Thoracic aorta (tissue), 2 donors: ENCODE measurements at places on chromosomes 7 and 10. TPM values are rescaled to one million over a fixed set of nuclear protein-coding genes. Genes with fewer than 3 reads are reported as not detected.
A peak's percentile ranks its signal among the peaks of the same experiment; 100 is the strongest.

DGKB gene
- total RNA-seq, result not detected

GRCh38 chr7:155638366-155638765, 6.1 kb upstream of the RBM33 start:
- no peak overlapping the region for H3K27ac ChIP-seq
- peaks cover 1% of the 10 kb centered on the region for H3K4me1 ChIP-seq
- DNase-seq, result no peak
- H3K4me3 ChIP-seq, result no peak overlapping the region
- no peaks in the 10 kb centered on the region for H3K27me3 ChIP-seq

- no peaks in the 10 kb centered on the region for H3K36me3 ChIP-seq
- no peaks in the 10 kb centered on the region for H3K27me3 ChIP-seq
- no peak overlapping the region for H3K27ac ChIP-seq
- no peak overlapping the region for H3K4me3 ChIP-seq
Measured at GRCh38 chr7:152572101-152572500, 103.8 kb downstream of the XRCC2 start.

TMEM176A gene
- 23.4 TPM for total RNA-seq

- H3K4me1 ChIP-seq, result peaks cover 4% of the 10 kb centered on the region
- no peak for DNase-seq
- peak overlapping the region; percentile 82 for H3K4me3 ChIP-seq
- H3K27me3 ChIP-seq, result no peaks in the 10 kb centered on the region
- no peak overlapping the region for H3K27ac ChIP-seq
- no peaks in the 10 kb centered on the region for H3K36me3 ChIP-seq
Measured at GRCh38 chr10:60778971-60779796, 906 bp downstream of the CDK1 start.

- no peaks in the 10 kb centered on the region for H3K27me3 ChIP-seq
- H3K4me3 ChIP-seq, result peak overlapping the region; percentile 27
- H3K4me1 ChIP-seq, result peaks cover 41% of the 10 kb centered on the region
- DNase-seq, result peak; percentile 26
Measured at GRCh38 chr10:100370714-100371481, 23.9 kb downstream of the SCD start.

DNA sequence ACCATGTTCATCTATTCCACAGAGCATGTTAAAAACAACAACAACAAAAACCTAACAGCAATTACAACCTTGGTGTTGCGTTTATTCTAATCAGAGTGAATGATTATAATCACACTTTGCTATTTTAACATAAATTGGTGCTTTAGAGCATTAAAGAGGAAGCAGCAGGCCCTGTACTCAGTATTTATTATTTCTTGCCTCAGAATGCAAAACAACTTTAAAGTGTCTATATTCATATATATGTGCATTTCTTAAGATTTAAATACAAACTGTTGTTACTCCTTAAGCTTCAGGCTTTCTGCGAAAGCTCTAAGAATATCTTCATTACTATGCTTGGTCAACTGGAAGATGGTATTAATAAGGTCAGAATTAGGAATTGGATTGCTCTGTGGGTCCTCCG, 21.5 kb downstream of the ARL5B start:
- no peaks in the 10 kb centered on the region for H3K4me1 ChIP-seq
- H3K27me3 ChIP-seq, result no peaks in the 10 kb centered on the region
- no peaks in the 10 kb centered on the region for H3K36me3 ChIP-seq
- H3K4me3 ChIP-seq, result no peak overlapping the region
- no peak overlapping the region for H3K27ac ChIP-seq

DNA sequence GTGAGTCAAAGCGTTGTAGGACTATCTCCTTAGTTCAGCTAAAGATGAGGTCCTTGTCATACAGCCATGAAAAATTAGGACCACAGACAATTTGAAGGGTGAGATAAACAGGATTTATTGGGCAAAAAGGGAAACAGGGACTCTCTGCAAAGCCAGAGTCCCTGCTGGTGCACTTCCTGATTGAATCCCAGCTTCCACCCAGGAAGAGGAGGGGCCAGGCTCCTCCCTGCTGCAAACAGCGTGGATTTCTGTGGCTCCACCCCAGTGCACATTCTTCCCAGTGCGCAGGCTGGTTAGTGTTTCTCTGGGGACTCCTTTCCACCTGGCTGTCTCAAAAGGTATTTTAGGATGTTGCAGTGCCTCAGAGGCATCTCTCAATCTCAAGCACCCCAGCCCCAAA, 165.4 kb upstream of the YAE1 start:
- no peak overlapping the region for H3K4me3 ChIP-seq
- no peaks in the 10 kb centered on the region for H3K4me1 ChIP-seq
- H3K27me3 ChIP-seq, result no peaks in the 10 kb centered on the region
- H3K27ac ChIP-seq, result no peak overlapping the region

GRCh38 chr10:120394446-120394845, 62.6 kb upstream of the PLPP4 start:
- H3K4me1 ChIP-seq, result no peaks in the 10 kb centered on the region
- no peak overlapping the region for H3K27ac ChIP-seq

GRCh38 chr10:4022473-4022872, 237.5 kb upstream of the KLF6 start:
- H3K36me3 ChIP-seq, result no peaks in the 10 kb centered on the region
- H3K27me3 ChIP-seq, result no peaks in the 10 kb centered on the region
- no peak overlapping the region for H3K4me3 ChIP-seq
- no peak for DNase-seq
- no peak overlapping the region for H3K27ac ChIP-seq

AZGP1 gene
- not detected for total RNA-seq

- no peak overlapping the region for H3K27ac ChIP-seq
- no peaks in the 10 kb centered on the region for H3K36me3 ChIP-seq
- H3K4me1 ChIP-seq, result no peaks in the 10 kb centered on the region
- DNase-seq, result no peak
- H3K4me3 ChIP-seq, result no peak overlapping the region
- no peaks in the 10 kb centered on the region for H3K27me3 ChIP-seq
Measured at GRCh38 chr10:80051993-80052392, 26.5 kb upstream of the TMEM254 start.

CDC14C gene
- total RNA-seq, result not detected

ABCC2 gene
- total RNA-seq, result 1.2 TPM
